ENCODE measurements at places on chromosomes 3 and 15. TPM values are rescaled to one million over a fixed set of nuclear protein-coding genes. Genes with fewer than 3 reads are reported as not detected.

The SMCO1 gene
- not detected for total RNA-seq

The CP gene
- not detected for total RNA-seq

The LTK gene
- not detected for total RNA-seq

The TM4SF18 gene
- total RNA-seq: 1.3 TPM
